RCC 7860 (cell line): ENCODE measurements at places on chromosomes 5 and 9.
A peak's percentile ranks its signal among the peaks of the same experiment; 100 is the strongest.

- no peak for DNase-seq
These were observed 11.3 kb upstream of the ANGPTL2 start for GRCh38 chr9:127133739-127134167.

DNA sequence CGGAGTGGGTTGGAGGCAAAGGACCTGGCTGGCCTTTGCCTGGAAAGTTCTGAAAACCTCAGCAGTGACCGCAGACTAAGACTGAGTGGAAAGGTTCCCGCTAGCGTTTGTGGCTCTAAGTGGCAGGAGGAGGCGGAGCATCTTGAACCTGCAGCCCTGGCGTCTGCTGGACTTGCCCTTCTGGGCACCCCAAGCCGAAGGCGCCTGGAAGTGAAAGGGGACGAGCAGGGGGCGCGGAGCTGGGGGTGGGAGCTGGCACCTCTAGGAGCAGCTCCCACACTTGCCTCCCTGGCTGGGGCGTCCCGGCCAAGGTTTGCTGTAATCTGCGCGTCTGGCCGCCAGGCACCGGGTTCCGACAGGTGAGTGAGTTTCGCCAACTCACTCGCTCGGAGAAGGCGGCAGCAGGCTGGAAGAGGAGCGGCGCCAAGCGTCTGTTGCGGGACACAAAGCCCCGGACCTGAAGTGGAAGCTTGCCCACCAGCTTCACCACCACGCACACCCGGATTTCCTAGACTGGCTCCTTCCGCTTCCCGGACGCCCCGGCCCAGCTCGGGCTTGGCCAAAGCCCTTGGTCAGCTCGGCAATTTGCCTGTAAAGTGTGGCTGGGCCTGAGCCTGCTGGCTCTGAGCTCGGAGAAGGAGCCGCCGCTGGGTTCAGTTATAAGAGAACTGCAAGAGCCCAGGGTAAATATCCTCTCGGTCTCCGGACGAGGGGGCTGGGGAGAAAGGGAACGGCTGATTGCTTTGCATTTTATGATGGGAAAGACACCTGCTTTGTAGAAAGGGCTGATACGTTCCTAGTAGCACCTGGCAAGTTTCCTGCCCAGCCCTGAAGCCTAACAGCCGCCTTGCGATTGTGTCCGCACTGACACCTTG is at the start of gene GNA14:
Gene GNA14 (minus strand): TSS at position 89 of the 875 bp plus-strand sequence. CDS start 529 bp downstream, outside the sequence.
- no peak for DNase-seq

GRCh38 chr5:85972539-85972938 is 645.2 kb upstream of the COX7C start:
- DNase-seq, result no peak

DNA sequence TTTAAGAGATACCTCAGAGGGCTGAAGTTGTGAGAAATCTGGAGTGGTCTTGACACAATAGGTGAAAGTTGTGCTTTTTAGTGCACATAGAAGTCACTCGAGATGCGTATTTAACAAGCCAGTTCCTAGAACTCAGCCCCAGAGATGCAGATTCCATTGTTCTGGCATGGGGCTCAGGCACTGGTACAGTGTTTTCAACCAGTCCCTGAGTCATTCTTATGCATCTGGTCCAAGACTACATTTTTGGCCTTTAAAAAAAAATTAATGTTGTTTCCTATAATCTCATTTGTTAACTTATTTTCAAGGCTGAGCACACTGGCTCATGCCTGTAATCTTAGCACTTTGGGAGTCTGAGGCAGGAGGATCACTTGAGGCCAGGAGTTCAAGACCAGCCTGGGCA is 29.6 kb downstream of the PTTG1 start:
- no peak for DNase-seq

- no peak for DNase-seq
These were observed 2.9 kb upstream of the SEPTIN8 start for GRCh38 chr5:132779961-132780360.

DNA sequence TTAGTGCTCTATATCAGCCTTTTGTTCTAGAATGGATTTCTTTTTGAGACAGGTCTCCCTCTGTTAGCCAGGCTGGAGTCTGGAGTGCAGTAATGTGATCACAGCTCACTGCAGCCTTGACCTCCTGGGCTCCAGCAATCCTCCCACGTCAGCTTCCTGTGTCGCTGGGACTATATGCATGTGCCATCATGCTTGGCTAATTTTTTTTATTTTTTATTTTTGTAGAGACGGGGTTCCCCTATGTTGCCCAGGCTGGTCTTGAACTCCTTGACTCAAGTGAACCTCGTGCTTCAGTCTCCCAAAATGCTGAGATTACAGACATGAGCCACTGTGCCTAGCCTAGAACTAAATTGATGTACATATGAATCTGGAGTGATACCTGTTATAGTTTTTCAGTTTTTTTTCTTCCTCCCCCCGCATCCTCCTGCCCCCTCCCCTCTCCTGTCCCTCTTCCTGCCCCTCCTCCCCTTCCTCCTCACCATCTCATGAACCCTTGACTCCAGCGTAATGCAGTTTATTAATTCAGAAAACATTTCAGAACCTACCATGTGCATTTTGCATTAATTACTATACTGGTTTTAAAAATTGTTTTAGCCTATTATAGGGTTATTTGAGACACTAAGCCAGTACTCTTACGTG is 37.4 kb upstream of the TNFAIP8 start:
- DNase-seq, result peak; percentile 43

- DNase-seq, result no peak
These were observed 60.8 kb downstream of the SEMA4D start for GRCh38 chr9:89436963-89437625.

DNA sequence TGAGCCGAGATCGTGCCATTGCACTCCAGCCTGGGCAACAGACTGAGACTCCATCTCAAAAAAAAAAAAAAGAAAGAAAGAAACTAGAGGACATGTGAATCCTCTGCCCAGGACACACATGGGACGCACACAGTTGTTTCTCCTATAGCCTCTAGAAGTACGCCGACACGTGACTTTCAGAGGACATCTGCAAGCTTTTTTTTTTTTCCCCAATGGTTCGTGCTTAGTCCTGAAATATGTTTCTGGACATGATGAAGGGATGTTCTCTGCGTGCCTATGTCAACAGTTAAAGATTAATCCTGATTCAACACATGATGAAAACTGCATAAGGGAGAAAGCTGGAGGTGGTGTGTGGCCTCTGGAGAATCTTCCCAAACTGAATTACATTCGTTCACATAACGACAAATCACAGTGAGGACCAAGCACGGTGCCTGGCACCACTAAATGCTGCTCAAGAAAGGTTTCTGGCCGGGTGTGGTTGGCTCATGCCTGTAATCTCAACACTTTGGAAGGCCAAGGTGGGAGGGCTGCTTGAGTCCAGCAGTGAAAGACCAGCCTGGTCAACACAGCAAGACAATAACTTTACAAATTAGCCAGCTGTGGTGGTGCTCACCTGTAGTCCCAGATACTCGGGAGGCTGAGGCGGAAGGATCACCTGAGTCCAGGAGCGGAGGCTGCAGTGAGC is 9.8 kb downstream of the COL23A1 start:
- DNase-seq, result no peak

GRCh38 chr5:148085977-148086705 is 22.4 kb downstream of the SPINK5 start:
- no peak for DNase-seq

- peak; percentile 19 for DNase-seq
These were observed 64.7 kb downstream of the STK10 start for GRCh38 chr5:172123269-172123692.

DNA sequence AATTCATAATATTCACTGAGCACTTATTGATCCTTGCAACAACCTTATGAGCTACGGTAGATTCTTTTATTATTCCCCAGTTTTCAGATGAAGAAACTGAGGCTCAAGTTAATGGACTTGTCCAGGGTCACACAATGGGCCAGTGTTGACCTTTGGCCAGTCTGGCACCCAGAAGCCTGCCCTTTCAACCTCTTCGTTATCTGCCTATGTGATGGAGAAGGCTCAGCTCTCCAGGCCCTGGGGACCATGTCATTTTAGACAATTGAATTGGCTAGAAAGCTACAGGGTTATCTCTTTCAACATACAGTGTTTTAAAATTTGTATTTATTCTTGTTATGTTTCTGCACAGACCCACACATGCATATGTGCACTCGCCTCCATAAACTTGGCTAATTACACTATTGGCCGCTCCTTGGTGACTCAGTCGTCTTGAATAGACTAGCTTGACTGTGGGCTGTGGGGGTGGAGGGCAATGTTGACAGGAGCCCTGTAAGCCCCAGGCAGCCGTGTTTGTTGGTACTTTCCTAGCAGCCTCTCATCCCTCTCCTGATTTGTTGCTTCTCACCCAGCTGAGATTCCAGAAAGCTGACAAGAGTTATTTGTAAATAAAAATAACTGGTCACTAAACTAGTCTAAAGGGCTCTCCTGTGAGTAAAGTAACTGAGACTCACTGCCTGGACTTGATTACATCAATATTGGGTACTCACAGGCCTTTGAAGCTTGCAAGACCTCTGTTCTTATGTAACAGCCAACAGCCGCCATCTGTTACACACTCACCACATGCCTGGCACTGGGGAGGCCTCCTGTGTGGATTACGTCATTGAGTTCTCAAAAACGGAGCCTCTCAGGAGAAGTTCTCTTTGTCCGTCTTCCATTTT is 8.5 kb upstream of the ANGPTL2 start:
- no peak for DNase-seq

DNA sequence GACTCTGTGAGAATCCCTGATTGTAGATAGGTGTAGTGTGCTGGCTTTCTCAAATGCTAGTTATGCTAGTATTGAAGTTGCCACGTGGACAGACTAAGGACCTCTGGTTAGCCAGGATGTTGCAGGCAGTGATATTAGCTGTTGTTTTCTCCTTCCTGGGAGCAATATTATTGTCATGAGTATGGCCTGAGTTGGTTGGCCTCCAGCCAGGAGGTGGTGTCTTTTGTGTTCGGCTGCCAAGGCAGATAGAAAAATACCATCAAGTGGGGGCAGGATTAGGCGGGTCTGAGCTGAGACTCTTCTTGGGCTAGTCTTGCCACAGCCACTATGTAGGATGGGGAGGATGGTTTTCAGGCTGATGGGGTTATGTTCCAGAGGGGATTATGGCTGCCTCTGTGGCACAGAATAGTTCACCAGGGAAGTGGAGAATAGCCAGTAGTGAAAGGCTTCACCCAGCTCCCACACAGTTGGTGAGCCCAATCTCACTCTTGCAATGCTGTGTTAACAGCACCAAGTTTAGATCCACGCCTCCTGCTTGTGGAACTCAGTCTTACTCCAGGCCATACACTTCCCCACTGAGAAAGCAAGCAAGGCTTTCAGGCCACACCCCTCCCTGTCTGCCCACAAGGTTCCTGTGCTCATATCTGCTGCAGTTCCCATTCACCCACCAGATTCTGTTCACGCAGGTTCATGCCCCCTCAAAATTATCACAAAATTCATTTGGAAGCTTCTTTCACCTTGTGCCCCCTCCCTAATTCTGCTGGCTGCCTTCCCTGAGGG is 31.2 kb downstream of the GHR start:
- no peak for DNase-seq

DNA sequence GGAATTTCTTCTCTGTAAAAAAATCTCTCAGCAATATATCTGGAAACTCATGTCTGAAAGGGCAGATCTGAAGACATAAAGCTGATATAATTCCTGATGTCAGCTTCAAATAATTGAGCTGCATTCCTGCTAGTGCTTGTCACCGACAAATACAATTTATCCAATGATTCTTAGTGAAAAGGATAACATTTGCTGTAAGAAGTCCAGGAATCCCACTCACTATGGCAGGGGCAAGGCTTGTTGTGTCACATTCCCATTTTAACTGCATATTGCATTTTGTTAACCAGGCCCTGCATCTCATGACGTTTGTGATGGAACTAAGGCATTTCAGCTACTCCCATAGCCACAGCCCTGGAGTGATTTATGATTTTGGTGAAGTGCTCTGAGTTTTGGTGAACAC is 160.1 kb upstream of the DAB2 start:
- peak; percentile 36 for DNase-seq

DNA sequence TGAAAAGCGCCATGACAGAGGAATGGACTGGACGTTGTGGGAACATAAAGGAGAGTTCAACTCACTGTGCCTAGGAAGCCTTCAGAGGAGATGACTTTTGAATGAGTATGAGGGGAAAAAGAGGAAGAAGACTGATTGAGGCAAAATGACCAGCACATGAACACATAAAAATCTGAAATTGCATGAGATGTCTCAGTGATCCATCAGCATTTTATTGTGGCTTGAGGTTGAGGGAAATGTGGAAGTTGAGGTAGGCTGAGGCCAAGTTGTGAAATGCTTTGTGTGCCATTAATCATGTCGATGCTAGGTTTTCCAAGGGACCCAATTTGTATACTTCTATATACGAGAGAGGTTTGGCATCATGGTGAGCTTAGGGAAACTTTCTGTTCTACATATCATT is 140.9 kb upstream of the TLX3 start:
- no peak for DNase-seq

DNA sequence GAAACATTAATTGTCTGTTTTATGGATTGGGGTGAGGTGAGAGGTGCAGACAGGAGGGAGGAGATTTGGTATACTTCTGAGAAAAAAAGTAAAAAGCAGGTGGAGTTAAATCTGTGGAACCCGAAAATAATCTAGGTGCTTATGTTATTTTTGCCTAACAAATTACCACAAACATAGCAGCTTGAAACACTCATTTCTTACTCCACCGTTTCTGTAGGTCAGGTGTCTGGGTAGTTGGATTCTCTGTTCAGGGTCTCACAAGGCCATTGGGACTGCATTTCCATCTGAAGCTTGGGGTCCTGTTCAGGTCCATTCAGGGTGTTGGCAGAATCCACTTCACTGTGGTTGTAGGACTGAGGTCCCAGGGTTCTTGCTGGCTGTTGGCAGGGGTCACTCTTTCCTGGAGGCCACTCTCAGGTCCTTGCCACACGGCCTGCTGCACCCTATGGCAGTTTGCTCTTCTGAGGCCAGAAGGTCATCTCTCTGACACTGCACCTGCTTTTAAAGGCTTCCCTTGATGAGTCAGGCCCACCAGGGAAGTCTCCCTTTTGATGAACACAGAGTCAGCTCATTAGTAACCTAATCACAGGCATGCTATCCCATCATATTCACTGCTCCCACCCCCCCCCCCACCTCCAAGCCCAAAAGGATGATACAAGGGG is 82.2 kb downstream of the TRIO start:
- no peak for DNase-seq

GRCh38 chr9:99593610-99594009 is 228.1 kb upstream of the NR4A3 start:
- no peak for DNase-seq

GRCh38 chr5:102596113-102596512 is 97.3 kb upstream of the SLCO6A1 start:
- no peak for DNase-seq

GRCh38 chr5:151128817-151129216 is 28.8 kb downstream of the ANXA6 start:
- DNase-seq, result no peak

- no peak for DNase-seq
These were observed 14.0 kb downstream of the TMEM174 start for GRCh38 chr5:73186976-73187375.
